ENCODE measurements at places on chromosomes 6 and 20. TPM values are rescaled to one million over a fixed set of nuclear protein-coding genes. Genes with fewer than 3 reads are reported as not detected.
A peak's percentile ranks its signal among the peaks of the same experiment; 100 is the strongest.

DNA sequence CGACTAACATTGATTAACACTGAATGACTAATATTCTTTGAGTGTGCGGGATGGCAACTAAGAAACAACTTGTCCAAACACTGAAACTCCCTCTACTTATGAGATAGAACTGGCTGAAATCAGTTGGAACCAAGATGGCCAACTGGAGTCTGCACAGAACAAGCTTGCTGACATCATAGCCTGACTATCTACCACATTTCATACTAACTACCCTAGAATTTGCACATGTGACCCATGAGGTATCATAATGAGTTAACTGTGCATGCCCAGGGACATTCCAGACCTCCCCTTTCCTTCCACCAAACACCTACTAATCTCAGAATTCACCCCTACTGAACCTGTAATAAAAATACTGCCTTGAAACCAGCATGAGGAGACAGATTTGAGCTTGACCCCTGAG is 43.2 kb downstream of the PHIP start:
- no peaks in the 10 kb centered on the region for H3K36me3 ChIP-seq
- H3K4me3 ChIP-seq, result no peak overlapping the region
- no peaks in the 10 kb centered on the region for H3K27me3 ChIP-seq
- peak; percentile 9 for DNase-seq
- peaks cover 4% of the 10 kb centered on the region for H3K4me1 ChIP-seq

DNA sequence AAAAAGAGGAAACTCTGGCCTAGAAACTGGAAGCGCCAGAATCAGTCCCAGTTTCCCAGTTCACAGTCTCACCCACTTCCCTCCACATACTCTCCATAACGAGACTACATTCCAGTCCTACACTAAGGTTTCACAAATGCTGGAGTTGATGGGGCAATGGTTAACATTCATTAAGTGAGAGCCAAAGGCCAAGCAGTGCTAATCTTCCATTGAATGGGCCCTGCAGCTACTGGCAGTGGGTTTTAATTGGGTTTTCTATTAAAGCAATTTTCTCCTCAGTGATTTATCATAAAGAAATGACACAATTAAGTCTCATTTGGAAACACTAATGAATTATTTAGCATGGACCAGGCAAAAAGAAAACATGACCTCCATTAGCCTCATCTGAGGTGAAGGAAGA is 20.8 kb upstream of the NRSN1 start:
- H3K27ac ChIP-seq, result no peak overlapping the region
- H3K27me3 ChIP-seq, result no peaks in the 10 kb centered on the region
- H3K36me3 ChIP-seq, result no peaks in the 10 kb centered on the region
- no peak overlapping the region for H3K4me3 ChIP-seq
- H3K4me1 ChIP-seq, result no peaks in the 10 kb centered on the region

- no peaks in the 10 kb centered on the region for H3K36me3 ChIP-seq
- H3K4me1 ChIP-seq, result no peaks in the 10 kb centered on the region
- H3K4me3 ChIP-seq, result no peak overlapping the region
- no peaks in the 10 kb centered on the region for H3K27me3 ChIP-seq
- DNase-seq, result no peak
Measured at GRCh38 chr20:6140947-6141346, 18.1 kb upstream of the FERMT1 start.

- peaks cover 2% of the 10 kb centered on the region for H3K4me1 ChIP-seq
- no peak overlapping the region for H3K27ac ChIP-seq
- H3K27me3 ChIP-seq, result no peaks in the 10 kb centered on the region
- no peak for DNase-seq
- H3K4me3 ChIP-seq, result no peak overlapping the region
Measured at GRCh38 chr6:21115111-21115510, 478.4 kb upstream of the SOX4 start.

DNA sequence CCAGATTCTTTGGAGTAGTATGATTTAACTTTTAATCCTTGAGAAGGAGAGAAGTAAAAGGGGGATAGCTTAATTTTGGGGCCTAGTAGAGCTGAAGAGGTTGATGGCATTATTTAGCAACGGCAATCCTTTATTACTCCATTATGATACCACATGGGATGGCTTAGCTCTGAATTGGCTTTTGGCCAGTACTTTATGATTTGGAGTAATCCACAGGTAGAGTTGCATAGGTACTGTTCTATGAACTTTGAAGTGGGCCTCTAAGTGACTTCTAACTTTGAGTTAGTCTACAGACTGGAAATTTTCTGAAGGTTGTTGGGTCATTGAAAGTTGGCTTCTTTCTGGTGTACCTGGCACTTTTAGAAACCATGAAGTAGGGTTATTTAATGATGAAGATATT is 11.6 kb downstream of the YWHAB start:
- no peaks in the 10 kb centered on the region for H3K27me3 ChIP-seq
- no peak overlapping the region for H3K4me3 ChIP-seq
- H3K4me1 ChIP-seq, result peaks cover 6% of the 10 kb centered on the region

DNA sequence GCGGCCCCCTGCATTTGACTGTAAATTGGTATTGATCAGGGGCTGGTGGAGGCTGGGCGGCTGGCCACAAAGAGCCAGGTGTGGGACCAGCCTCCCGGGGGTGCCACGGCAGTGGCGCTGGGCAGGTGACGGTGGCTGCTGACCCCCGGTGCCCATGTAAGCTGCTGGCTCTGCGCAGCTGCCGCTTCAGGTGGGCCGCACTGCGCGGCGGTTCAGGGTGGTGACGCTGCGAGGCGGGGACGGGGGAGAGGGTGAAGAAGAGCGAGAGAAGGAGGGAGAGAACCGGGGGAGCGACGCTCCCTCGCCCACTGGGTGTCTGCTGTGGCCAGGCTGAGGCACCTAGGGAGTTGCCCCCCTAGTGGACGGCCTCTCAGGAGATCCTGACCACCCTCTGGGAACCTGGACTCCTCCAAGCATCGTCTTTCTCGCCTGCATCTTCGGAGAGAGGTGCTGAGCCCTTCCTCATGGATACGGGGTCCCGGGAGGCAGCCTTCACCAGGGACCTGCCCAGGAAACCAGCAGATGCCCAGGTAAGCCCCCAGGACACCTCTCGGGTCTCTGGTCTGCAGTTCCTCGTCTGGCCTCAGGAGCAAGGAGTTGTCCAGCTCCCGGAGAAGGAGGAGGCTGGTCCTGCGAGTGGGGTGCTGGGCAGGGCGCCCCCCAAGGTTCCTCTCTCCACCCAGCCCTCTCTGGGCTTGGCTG is 77.5 kb upstream of the GATA5 start:
- no peaks in the 10 kb centered on the region for H3K4me1 ChIP-seq
- peaks cover 94% of the 10 kb centered on the region for H3K27me3 ChIP-seq
- H3K27ac ChIP-seq, result no peak overlapping the region

GRCh38 chr6:110490110-110490509 is 13.7 kb upstream of the SLC22A16 start:
- H3K4me1 ChIP-seq, result peaks cover 14% of the 10 kb centered on the region
- H3K27me3 ChIP-seq, result peaks cover 2% of the 10 kb centered on the region
- H3K4me3 ChIP-seq, result no peak overlapping the region
- DNase-seq, result no peak
- no peak overlapping the region for H3K27ac ChIP-seq

DNA sequence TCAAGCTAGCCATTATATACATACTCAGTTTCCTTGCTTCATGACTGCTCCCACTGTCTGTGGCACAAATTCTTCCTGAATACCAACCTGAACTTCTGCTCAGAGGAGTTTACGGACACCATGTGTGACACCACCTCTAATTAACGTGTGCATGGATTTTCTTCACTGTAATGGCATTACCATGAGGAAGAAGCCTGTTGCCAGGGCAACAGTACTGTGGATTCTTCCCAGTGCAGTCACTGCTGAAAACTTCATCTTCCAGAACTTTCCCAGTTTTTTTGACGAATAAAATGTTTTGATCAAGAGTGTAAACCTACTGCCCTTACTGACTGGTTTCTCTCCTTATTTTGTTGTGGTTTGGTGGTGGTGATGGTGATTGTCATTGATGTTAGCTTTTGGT is 444.3 kb upstream of the NRSN1 start:
- no peak overlapping the region for H3K4me3 ChIP-seq
- H3K4me1 ChIP-seq, result no peaks in the 10 kb centered on the region
- H3K27ac ChIP-seq, result no peak overlapping the region
- H3K36me3 ChIP-seq, result no peaks in the 10 kb centered on the region
- no peak for DNase-seq
- H3K27me3 ChIP-seq, result no peaks in the 10 kb centered on the region

- no peak overlapping the region for H3K4me3 ChIP-seq
- no peaks in the 10 kb centered on the region for H3K4me1 ChIP-seq
- no peaks in the 10 kb centered on the region for H3K36me3 ChIP-seq
- peaks cover 7% of the 10 kb centered on the region for H3K27me3 ChIP-seq
- H3K27ac ChIP-seq, result no peak overlapping the region
Measured at GRCh38 chr6:109182578-109182977, 87.3 kb downstream of the CEP57L1 start.

PSMF1 gene
- 58.5 TPM for polyA plus RNA-seq

AIF1 gene
- not detected for polyA plus RNA-seq

TCP11 gene
- not detected for polyA plus RNA-seq

GPLD1 gene
- 0.01 TPM for polyA plus RNA-seq

LSM14B gene
- polyA plus RNA-seq, result 19.9 TPM

Data from keratinocyte (primary cell).